ENCODE measurements at places on chromosomes 7 and 10.

DNA sequence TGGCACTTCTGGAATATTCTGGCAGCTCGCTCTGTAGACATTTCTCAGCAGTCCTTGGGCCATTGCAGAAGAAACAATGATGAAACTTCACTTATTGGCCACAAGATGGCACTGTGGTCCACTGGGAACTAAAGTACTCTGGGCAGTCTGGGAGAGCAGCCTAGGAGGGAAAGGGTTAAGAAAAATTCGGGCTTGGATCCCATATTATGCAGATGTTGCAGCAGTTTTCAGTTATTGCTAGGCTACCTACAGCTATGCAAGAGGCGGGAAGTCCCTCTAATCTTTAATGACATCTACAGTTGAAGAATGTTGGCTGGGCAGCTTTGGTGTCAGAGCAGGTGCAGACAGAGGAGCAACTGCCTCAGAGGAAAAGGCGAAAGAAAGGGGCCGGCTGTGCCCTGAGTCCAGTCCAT lies 201.7 kb upstream of the PRSS58 start:
- peak; percentile 77 for DNase-seq

DNA sequence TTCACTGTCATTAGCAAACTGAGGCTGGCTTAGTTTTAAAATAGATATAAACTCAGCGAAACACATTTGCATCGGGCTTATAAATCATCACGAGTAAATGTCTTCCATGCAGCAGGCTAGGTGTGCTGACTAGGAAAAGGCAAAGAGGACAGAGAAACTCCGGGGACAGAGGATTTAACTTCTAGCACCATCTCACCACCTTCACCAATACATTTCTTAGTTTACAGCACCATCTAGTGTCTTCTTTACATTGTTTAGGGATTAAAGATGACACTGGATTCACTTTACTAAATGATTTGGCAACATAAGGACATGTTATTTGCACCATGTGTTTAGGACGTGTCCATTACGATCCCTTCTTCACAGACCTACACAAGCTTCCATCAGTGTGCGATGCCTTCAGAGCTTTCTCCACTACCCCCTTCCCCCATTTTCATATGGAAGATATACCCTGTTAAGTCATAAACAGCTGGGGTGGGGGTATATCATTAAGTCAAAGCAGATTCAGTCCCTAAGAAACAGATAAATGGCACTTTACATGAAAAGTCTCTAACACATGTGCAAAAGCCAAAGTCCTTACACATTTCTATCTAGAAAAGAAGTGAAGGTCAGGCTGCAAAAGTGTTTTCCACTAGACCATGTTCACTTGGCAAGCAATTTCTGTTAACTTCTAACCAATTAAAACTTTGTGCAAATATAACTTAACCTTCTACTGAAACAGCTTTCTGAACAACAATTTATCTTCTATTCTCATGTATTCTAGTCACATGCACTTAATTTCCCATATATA lies 103.3 kb downstream of the GRB10 start:
- peak; percentile 72 for DNase-seq

DNA sequence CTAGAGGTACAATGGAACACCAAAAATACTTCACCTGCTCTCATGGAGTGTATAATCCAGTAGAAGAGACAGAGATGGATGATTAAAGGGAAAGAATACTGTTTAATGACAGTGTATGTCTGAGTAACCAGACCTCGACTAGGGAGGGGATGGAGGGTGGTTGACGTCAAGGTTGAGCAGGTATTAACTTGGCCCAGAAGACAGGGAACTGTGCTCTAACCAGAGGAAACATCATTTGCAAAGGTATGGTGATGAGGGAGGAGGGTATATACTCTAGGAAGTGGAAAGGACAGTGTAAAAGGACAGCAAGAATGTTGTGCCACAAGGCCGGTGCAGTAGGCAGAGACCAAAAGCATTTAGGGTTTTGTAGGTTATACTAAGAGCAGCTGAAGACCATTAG lies 2.9 kb downstream of the MIOS start:
- no peak for DNase-seq

GRCh38 chr7:2128601-2129322 lies 104.0 kb downstream of the MAD1L1 start:
- no peak for DNase-seq

DNA sequence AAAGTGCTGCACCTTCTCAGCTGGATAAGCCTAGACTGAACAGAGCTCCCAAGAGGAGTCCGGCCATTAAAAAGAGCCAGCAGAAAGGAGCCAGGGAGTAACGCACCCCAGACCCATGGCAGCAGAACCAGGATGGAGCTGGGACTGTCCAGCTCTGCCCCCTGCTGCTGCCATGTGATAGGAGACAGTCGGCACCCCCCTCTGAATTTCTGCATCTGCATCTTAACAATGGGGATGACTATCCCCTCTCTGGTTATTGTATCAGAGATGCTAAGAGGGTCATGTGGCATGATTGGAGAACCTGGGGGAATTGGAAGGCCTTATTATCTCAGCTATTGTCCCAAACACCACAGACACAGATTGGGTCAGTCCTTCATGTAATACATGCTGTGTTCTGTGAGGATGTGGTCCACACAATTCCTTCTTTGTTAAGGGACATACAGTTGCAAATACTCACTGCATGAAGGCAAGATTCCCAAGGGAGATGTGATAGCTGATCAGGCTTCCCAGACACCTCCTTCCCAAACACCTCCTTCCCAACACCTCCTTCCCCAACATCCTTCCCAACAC lies 29.3 kb downstream of the PLEKHS1 start:
- DNase-seq, result no peak

GRCh38 chr7:94332571-94332970 lies 62.1 kb upstream of the COL1A2 start:
- DNase-seq, result peak; percentile 27

- no peak for DNase-seq
These were observed 1.5 kb downstream of the CRPPA start for GRCh38 chr7:16419859-16420258.

- no peak for DNase-seq
These were observed 81.8 kb downstream of the HERPUD2 start for GRCh38 chr7:35613150-35613549.

- DNase-seq, result no peak
These were observed 182.0 kb upstream of the PPP1R3A start for GRCh38 chr7:114100810-114101209.

- no peak for DNase-seq
These were observed 10.8 kb upstream of the CUBN start for GRCh38 chr10:17140386-17140761.

DNA sequence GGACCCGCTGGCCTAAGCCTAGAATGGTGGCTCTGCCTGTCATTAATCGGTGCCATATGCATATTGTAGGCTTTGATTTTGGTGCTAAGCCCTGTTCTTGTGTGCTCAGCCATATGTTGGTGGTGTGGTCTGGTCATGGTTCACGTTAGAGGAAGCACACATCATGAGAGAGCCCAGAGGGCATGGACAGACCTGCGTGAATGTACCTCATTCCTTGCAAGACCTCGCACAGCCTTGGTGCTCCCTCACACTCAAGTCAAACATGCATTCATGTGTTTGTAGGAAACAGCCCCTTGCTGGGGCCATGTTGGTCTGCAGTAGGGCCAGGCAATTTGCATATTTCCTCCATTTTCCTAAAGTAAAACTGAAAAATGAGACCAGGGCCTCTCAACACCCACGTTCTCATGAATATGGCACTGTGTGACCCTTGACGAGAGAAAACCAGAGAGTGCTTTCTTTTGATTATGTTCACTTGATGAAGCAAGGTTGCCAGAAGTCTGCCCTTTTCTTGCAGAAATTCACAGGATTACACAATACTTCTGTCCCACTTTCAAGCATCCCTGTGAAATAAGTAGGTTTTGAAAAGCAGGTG lies 268.7 kb downstream of the CELF2 start:
- no peak for DNase-seq
